ENCODE measurements at places on chromosomes 3 and 15. TPM values are rescaled to one million over a fixed set of nuclear protein-coding genes. Genes with fewer than 3 reads are reported as not detected.

Gene TMCO5A
- total RNA-seq: not detected

Gene CCDC54
- total RNA-seq: not detected

Gene TEX55
- not detected for total RNA-seq

Gene NPAP1
- total RNA-seq: not detected

Gene STRIT1
- total RNA-seq: not detected

Gene SV2B
- total RNA-seq: 0.56 TPM

Gene ANKRD63
- 1.3 TPM for total RNA-seq

GRCh38 chr15:37628507-37628906, 305.9 kb upstream of the TMCO5A start:
- no peaks in the 10 kb centered on the region for H3K36me3 ChIP-seq
- no peaks in the 10 kb centered on the region for H3K4me1 ChIP-seq
- H3K27ac ChIP-seq: no peak overlapping the region
- H3K27me3 ChIP-seq: no peaks in the 10 kb centered on the region
- H3K4me3 ChIP-seq: no peak overlapping the region

- H3K36me3 ChIP-seq: no peaks in the 10 kb centered on the region
- H3K27me3 ChIP-seq: no peaks in the 10 kb centered on the region
- peak overlapping the region; percentile 67 for H3K27ac ChIP-seq
- peaks cover 27% of the 10 kb centered on the region for H3K4me1 ChIP-seq
Measured at GRCh38 chr3:112640276-112640929, 540 bp downstream of the CCDC80 start.

DNA sequence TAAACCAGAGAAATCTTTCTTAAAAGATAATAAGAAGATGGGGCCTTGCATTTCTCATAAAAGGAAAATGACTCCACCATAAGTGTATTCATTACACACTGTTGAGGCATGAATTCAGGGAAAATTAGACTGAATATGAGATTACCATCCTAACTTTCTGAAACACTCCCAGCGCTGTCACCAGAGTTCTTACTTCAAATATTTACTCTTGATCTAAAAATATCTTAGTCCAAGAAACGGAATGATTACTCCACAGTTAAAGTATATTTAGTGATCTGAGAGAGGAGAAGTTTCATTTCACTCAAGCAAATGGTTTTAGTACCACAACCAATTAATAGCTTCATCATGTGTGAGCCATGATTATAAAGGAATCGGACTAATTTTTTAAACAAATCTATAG, 300.3 kb downstream of the ZBTB20 start:
- DNase-seq: no peak
- H3K36me3 ChIP-seq: no peaks in the 10 kb centered on the region
- H3K4me1 ChIP-seq: no peaks in the 10 kb centered on the region
- no peak overlapping the region for H3K27ac ChIP-seq
- H3K4me3 ChIP-seq: no peak overlapping the region

DNA sequence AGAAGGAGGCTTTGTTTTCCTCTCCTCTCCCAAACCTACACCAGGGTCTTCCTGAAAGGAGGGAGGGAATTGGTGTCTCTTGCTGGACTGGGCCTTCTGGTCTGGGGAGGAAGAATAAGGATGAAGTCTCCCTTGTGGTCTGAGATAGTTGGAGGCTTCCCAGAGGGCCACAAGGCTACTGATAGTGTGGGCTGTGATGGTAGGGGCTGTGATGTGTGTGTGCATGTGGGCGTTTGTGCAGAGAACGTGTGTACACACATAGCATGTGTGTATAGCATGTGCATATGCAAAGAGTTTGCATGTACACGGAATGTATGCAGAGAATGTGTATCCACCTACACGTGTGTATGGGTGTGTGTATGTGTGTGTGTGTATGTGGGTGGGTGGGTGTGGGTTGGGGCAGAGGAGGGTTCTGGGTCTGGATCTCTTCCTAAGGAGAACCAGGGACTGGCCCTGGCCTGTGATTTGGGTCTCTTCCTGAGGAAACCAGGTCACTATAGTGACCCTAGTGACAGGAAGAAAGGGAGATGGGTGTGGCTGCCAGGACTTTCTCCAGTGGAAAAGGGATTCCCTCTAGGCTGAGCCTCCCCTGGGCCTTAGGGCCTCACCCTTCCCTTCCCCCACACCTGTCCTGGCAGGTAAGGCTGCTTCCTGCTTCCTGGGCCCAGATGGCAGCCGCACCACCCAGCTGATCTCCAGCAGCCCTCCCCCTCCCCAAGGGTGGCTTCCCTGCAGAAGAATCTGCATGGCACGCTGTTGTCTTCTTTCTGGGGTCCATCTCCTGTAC, 1.7 kb downstream of the FLNB start:
- no peak for DNase-seq
- no peaks in the 10 kb centered on the region for H3K36me3 ChIP-seq
- peak overlapping the region; percentile 87 for H3K27ac ChIP-seq
- peak overlapping the region; percentile 73 for H3K4me3 ChIP-seq
- no peaks in the 10 kb centered on the region for H3K27me3 ChIP-seq
- peaks cover 44% of the 10 kb centered on the region for H3K4me1 ChIP-seq

- DNase-seq: no peak
- no peak overlapping the region for H3K4me3 ChIP-seq
- no peaks in the 10 kb centered on the region for H3K36me3 ChIP-seq
- no peak overlapping the region for H3K27ac ChIP-seq
- H3K27me3 ChIP-seq: no peaks in the 10 kb centered on the region
Measured at GRCh38 chr15:39741258-39741657, 41.4 kb downstream of the FSIP1 start.

DNA sequence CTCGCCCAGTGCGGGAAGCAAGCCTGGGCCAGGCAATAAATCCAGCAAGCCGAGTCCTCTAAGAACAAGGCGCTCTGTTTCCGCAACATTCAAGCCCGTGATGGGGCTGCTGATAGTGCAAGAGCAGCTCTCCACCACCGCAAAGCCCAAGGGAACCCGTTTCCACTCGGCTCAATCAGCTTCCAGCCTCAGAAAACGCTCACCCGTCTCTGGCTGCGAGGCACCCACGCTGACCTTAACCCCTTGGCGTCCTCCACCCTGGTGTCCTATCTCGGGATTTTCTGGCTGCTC, 17.8 kb downstream of the SPATA12 start:
- peak overlapping the region; percentile 58 for H3K27ac ChIP-seq
- H3K27me3 ChIP-seq: no peaks in the 10 kb centered on the region
- peak; percentile 72 for DNase-seq
- peaks cover 9% of the 10 kb centered on the region for H3K4me1 ChIP-seq
- H3K4me3 ChIP-seq: peak overlapping the region; percentile 71

- H3K4me1 ChIP-seq: peaks cover 31% of the 10 kb centered on the region
- DNase-seq: no peak
- no peaks in the 10 kb centered on the region for H3K36me3 ChIP-seq
Measured at GRCh38 chr3:114400371-114400770, 106.5 kb downstream of the TIGIT start.

GRCh38 chr3:193987186-193987585, 148.8 kb upstream of the HES1 start:
- H3K4me3 ChIP-seq: no peak overlapping the region
- no peak overlapping the region for H3K27ac ChIP-seq
- no peak for DNase-seq
- H3K27me3 ChIP-seq: no peaks in the 10 kb centered on the region

DNA sequence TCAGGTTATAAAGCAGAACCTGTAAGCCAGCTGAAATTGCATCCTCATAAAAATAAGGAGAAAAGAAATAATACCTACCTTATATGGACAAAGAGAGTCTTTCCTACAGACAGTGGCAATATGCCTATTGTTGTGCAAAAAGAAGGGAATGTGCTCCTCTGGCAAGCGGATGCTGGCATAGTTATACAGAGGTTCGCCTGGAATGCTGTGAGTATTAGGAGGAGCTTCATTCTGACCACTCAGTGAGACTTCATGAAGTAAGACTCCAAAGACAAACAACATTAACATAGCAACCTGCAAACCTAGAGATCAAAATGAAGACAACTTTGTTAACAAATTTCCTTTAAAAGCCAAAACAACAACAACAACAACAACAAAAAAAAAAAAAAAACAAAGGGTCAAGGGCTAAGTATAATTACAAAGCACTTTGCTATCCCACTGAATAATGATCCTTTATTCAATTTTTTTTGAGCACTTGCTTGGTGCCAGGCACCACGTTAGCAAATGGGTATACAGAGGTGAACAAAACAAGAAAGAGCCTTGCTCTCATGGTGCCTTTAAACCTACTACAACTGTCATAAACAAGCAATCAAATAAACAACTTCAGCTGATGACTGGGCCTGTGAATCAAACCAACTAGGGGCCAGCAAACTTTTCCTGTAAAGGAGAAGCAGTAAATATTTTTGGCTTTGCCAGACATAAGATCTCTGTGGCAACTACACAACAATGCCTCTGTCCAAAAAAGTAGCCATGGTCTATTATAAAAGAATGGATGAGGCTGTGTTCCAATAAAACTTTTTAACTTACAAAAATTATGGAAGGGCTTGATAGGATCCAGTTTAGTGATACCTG, 3.7 kb downstream of the EOGT start:
- peak overlapping the region; percentile 18 for H3K27ac ChIP-seq
- no peak overlapping the region for H3K4me3 ChIP-seq
- peaks cover 28% of the 10 kb centered on the region for H3K36me3 ChIP-seq
- no peaks in the 10 kb centered on the region for H3K27me3 ChIP-seq

- H3K36me3 ChIP-seq: no peaks in the 10 kb centered on the region
- DNase-seq: no peak
- H3K27ac ChIP-seq: no peak overlapping the region
- H3K4me1 ChIP-seq: no peaks in the 10 kb centered on the region
Measured at GRCh38 chr3:182300266-182300665, 493.0 kb upstream of the ATP11B start.

GRCh38 chr3:45332493-45332892, 55.9 kb upstream of the LARS2 start:
- H3K36me3 ChIP-seq: no peaks in the 10 kb centered on the region
- no peak overlapping the region for H3K4me3 ChIP-seq
- no peak for DNase-seq
- H3K27me3 ChIP-seq: no peaks in the 10 kb centered on the region

GRCh38 chr3:18438586-18438985, 13.4 kb upstream of the SATB1 start:
- no peak for DNase-seq
- no peaks in the 10 kb centered on the region for H3K27me3 ChIP-seq
- H3K36me3 ChIP-seq: no peaks in the 10 kb centered on the region

DNA sequence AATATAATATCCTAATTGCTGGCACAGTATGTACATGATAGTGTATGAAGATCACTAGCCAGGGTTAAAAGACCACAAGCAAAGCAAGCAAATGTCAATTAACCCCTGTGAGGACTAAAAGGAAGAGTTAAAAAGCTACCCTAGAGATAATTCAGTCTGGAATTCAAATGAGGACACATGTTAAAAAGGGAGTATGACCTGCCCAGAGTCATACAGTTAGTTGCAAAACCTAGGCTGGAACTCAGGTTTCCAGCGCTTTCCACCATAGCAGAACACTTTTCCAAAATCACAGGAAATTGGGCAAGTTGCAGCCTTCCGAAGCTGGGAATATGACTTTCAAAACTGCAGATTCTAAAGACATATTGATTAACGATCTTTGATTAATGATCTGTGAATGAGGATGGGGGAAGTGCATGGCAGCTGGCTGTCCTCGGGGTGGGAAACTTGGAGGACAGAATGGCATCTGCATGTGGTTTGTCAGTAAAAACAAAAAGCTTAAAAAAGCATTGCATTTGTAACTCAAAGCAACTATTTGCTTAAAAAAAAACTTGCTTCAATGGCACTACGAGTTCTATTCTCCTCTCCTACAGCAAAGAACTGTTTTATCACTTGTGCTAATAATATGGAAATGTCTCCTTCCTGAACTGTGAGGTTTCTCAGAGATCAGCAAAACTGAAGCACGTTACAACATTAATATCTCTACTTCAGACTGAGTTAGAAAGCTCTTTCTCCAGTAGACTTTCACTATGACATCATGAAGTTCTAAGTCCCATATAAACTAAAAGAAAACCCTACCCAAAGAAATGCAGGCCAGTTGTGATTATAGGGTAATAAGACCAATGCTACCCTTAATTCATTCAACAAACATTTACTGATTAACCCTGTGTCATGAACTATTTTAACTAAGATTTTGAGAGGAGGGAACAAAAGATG, 46.2 kb downstream of the IGSF11 start:
- no peaks in the 10 kb centered on the region for H3K36me3 ChIP-seq
- no peak overlapping the region for H3K4me3 ChIP-seq
- peak overlapping the region; percentile 20 for H3K27ac ChIP-seq

DNA sequence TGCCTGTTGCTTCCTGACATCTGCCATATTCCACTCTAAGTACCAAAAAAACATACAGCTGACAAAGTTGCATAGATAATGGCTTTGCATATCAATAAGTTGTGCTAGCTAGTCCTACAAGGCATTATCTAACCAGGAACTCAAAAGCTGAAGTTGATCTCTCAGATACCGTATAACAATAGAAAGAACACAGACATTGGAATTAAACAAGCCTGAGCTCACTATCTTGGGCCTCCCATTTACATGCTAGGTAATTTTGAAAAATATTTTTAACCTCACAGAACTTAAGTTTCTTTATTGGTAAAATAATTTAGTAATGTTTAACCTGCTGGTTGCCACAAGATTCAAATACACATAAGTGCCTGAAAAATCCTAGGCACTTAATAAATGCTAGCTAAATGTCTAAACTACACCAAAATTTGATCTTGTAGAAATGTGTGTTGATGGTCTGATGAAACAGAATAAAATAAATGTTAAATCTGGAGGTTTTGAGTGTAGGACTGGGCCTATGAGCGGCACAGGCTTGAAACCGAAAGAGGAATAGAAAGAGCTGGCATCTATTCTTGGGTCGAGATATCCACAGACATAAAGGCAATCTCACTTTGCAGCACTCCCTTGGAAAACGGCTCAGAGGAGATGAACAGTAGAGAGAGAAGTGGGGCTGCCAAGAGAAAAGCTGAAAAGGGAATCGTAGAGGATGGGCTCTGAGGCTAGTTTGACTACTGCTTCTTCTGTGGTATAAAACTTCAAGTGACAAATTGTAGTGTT, 29.9 kb upstream of the TTC14 start:
- no peak for DNase-seq
- H3K4me3 ChIP-seq: no peak overlapping the region

- no peak for DNase-seq
- no peaks in the 10 kb centered on the region for H3K4me1 ChIP-seq
- no peak overlapping the region for H3K27ac ChIP-seq
- H3K27me3 ChIP-seq: no peaks in the 10 kb centered on the region
Measured at GRCh38 chr15:36323615-36324014, 255.8 kb upstream of the CDIN1 start.

Data from right atrium auricular region (tissue), 2 donors.